ENCODE measurements at places on chromosomes 5 and 9.
A peak's percentile ranks its signal among the peaks of the same experiment; 100 is the strongest.

- no peak for DNase-seq
Observed at GRCh38 chr5:125865166-125865815, 557.9 kb upstream of the GRAMD2B start.

GRCh38 chr5:151476016-151476415 lies 28.6 kb downstream of the SLC36A1 start:
- no peak for DNase-seq

DNA sequence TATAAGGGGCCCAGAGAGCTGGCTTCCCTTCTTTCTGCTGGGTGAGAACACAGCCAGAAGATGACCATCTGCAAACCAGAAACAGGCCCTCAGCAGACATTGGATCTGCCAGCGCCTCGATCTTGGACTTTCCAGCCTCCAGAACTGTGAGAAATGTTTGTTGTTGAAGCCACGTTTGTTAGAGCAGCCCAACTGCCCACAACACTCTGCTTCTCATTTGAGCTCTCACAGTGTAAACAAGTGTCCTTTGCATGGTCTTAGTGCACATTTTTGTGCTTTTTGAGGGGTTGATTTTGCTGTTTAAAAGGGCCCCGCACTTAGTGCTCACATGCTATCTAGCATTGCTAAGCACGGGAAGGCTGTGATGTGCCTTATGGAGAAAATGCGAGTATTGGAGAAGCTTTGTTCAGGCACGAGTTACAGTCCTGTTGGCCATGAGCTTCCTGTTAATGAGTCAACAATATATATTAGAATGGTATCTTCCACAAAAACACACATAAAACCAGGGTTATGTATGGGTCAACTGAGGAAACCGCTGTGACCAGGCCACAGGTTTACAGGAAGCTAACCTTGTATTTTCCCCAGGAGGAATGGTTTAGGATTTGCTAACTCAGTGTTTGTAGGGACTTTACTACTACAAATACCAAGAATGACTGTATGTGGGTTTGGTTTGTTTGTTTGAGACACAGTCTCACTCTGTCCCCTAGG lies 11.9 kb downstream of the CMBL start:
- DNase-seq: no peak

GRCh38 chr9:81717747-81718077 lies 28.4 kb upstream of the TLE1 start:
- no peak for DNase-seq

- no peak for DNase-seq
Observed at GRCh38 chr5:97365918-97366317, 182.9 kb upstream of the RIOK2 start.

DNA sequence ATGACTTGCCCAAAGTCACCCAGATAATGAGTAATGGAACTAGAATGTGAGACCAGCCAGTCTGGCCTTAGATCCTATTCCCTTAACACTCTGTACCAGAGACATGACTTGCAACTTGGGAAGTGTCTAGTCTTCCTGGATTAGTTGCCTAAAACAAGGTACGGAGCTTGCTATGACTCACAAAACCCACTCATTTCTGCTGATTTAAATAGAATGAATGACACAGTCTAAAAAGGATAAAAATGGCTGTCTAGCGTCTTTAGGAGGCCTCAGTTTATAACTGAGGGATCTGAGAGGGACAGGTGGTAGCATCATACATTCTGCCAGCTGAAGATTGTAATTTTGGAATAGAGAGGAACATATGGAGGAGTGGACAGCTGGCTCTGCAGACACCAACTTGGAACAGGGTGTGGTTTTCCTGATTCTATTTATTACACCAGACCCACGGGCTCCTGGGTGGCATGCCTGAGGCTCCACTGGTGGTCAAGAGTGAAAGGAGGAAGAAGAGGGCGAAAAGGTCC lies 62.7 kb downstream of the ABLIM3 start:
- no peak for DNase-seq

- no peak for DNase-seq
Observed at GRCh38 chr5:141908796-141909195, 14.9 kb upstream of the DELE1 start.

DNA sequence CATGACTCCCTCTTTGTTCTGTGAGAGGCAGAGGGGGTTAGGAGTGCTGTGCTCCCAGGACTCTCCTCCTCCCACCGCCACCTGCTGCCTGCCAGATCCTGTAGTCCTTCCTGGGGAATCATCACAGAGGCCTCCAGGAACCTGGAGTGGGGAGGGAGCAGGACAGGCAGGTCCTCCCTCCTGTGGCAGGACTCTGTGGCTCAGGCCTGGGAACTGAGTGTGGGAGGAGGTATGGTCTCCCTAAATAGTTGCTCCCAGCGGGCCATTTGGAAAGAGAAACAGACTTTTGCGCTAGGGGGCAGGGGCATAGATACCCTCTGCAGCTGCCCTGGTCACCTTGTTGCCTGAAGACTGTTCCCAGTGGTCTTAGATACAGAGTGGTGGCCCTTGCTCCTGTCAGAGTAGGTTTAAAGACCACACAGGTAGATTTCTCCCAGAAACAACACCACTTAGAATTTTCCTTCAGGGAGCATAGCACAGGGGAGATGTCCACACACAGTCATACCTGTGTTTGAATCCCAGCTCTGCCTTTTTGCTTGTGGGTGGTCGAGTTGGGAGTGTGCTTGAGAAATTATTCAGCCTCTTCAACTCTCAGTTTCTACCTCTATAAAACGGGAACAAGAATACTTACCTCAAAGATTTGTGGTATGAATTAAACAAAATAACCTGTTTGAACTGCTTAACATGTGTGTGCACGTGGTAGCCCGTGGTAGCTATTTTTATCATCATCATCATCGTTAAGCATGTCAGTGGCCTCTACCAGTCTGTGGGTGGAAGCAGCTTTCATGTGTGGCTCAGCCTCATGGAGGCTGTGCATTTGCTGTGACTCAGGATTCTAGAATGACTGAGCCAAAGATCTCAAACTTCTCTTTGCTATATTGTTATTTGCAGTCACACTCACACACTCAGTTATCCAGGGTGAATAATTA lies 55.8 kb downstream of the SLC22A5 start:
- DNase-seq: peak; percentile 74

- DNase-seq: no peak
Observed at GRCh38 chr5:10793785-10794184, 32.8 kb upstream of the DAP start.

DNA sequence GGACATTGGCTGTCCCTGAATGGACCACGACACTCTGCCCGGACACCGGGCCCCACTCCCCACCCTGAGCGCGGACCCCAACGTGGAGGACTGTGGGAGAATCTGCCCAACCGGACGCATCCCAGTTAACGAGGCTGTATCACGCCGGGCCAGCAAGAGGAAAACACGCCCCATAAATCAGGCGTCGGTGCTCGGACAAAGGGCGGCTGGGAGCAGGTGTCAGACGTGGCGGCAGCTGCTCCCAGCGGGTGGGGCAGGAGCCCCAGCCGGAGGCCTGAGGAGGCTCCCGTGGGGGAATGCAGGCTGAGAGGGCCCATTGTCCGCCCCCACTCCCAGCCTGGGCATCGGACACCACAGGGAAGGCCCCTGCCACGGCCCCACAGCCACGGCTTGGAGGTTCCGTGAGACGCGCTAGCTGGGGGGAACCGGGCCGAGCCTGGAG lies 19.2 kb downstream of the NOTCH1 start:
- DNase-seq: no peak

DNA sequence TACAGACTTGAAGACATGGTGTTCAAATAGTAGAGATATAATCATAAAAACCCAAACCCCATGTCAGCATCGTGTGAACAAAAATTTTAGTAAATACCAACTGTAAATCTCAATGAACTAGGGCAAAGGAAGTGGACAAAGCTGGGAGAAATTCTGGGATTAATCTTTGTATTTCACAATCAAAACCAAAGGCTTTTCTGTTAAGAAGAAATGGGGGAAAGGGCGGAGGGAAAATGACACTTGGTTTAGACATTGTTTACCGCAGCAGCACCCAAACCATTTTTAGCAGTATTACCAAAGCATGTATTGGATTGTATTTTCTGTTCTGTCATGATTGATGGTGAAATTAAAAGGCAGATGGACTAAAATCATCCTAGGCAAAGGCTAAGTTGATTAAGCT lies 134.2 kb upstream of the PRSS3 start:
- no peak for DNase-seq

GRCh38 chr9:90801973-90802322 lies 329 bp downstream of the SYK start:
- DNase-seq: no peak

GRCh38 chr5:116216246-116216645 lies 131.4 kb downstream of the COMMD10 start:
- DNase-seq: no peak

DNA sequence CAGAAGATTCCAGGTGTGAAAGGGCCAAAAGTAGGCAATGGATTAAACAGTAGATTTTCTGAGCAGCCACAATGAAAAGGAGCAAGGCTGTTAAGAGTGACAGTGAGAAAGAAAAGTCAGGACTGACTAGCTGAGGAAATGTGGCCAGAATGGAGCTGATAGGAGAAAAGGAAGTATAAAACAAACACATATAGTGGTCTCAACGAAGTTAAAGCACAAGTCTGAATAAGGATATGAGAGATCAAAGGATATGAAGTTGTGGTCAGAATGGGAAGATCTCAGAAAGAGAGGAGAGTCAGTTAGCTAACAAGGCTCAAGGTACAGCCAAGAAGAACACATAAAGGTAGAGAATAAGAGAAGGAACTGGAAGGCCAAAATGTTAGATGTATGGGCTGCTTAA lies 39.9 kb downstream of the FNIP1 start:
- no peak for DNase-seq

- no peak for DNase-seq
Observed at GRCh38 chr5:40291338-40291737, 388.4 kb upstream of the PTGER4 start.

DNA sequence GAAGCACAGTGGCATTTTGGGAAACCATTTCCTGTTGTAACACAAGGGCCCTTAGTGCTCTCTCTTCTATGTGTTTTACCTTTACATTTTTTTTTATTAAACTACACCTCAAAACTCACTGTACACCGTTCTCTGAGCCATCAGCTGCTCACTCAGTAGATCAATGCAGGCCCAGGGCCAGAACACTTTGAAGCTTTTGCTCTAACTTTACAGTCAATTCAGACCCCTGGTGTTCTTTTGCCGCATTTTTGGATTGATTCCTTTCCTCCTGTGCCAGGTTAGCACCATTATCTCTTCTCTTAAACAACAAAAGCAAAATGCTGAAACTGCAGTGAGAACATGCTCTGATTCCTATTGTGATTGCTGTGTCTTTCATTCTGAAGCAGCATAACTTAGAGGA lies 269.8 kb upstream of the RGMB start:
- DNase-seq: no peak

- DNase-seq: no peak
Observed at GRCh38 chr5:134106991-134107701, 7.3 kb upstream of the TCF7 start.

Data from stimulated activated CD4-positive, alpha-beta T cell treated with anti-CD3 and anti-CD28 coated beads, Interleukin-15, amount 100 ng/mL, for 48 hours (primary cell).